ENCODE measurements at places on chromosomes 4 and X. TPM values are rescaled to one million over a fixed set of nuclear protein-coding genes. Genes with fewer than 3 reads are reported as not detected.

DNA sequence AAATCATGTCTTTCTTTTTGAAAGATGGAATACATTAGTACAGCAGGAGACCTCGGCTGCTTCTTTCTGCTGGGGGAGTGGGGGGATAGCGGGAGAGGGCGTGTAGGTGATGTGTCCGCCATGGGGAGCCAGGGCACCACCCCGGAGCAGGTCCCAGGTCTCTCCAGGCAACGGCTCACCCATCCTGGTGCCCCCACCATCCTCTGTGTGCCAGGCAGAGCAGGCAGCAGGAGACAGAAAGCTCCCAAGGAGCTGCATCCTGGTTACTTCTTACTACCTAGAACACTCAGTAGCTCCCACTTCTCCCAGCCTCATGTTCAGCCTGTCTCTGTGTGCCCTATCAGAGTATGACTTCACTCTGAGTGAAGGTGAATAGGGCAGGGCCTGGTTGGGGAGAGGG, 23.6 kb downstream of the TNIP2 start:
- DNase-seq: no peak

- DNase-seq: no peak
These were observed 270.6 kb downstream of the BANK1 start for GRCh38 chr4:102061133-102061532.

GRCh38 chr4:102825261-102826091, 1.9 kb downstream of the UBE2D3 start:
- DNase-seq: peak; percentile 70

DNA sequence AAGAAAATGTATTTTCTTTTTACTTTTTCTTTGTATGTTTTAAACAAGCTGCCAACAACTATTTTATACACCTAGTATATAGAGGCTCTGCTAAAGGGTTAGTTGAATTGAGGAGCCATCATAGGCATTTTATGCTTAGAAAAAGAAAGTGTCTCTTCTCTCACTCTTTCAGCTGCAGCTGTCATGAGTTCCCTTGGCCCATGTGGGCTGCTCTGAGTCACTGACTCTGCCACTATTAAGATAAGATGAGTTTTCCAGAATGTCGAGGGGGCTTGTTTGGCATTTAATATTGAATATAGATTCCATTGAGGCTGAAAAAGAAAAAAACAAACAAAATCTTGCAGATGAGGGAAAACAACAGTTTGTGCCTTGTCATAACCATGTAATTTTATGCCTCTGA, 126.0 kb upstream of the PAQR3 start:
- no peak for DNase-seq

DNA sequence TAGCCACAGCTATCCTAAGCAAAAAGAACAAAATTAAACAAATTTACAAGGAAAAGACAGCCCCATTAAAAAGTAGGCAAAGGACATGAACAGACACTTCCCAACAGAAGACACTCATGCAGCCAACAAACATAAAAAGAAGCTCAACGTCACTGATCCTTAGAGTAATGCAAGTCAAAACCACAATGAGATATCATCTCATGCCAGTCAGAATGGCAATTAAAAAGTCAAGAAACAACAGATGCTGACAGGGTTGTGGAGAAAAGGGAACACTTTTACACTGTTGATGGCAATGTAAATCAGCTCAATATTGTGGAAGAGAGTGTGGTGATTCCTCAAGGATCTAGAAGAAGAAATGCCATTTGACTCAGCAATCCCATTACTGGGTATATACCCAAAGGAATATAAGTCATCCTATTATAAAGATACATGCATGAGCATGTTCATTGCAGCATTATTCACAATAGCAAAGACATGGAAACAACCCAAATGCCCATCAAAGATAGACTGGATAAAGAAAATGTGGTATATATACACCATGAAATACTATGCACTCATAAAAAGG, 163.0 kb upstream of the TET2 start:
- DNase-seq: no peak

GRCh38 chr4:40232610-40233009, 35.8 kb downstream of the RHOH start:
- no peak for DNase-seq

DNA sequence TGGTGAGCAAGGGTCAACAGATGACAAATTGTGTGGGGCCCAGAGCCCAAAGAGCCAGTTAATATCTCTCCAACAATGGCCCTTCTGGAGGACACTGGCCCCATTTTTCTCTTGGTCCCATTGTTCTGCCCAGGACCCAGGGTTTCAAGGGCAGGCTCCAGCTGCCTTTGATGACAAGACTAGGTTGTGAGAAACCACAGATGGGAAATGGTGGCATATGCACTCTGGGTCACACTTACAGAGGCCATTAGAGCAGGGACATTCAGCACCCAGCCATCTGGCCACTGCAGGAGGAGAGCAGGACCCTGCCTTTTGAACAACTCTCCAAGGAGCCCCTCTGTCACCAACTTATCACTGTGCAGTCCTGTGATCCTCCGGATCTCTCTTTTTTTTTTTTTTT, 49.7 kb upstream of the KIAA1210 start:
- DNase-seq: no peak

DNA sequence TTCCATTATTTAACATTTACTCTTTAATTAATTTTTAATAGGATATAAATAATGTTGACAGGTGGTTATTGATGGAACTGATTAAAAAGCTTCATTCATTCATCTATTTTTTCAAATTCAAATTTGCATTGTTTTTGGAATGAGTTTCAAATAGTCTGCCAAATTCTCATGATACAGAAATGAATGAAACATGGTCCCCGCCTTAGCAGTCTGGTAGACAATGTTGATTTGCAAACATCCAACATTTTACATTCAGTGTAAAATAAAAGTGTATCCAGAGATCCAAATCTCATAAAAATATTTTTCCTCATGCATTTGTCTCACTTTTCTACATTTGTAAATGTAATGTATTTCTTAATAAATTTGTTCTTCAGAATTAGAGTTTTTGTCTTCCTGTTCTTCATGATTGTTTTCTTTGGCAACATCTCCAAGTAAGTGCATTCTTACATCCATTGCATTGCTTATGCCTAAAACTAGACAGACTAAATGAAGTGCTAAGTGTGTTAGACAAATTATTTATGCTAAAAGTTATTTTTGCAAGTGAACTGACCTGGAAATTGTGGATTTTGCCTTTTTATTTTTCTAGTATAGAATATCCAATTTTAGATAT, 142.3 kb downstream of the PCDH18 start:
- DNase-seq: peak; percentile 13

- no peak for DNase-seq
These were observed 22.9 kb downstream of the SHROOM3 start for GRCh38 chr4:76457885-76458284.

DNA sequence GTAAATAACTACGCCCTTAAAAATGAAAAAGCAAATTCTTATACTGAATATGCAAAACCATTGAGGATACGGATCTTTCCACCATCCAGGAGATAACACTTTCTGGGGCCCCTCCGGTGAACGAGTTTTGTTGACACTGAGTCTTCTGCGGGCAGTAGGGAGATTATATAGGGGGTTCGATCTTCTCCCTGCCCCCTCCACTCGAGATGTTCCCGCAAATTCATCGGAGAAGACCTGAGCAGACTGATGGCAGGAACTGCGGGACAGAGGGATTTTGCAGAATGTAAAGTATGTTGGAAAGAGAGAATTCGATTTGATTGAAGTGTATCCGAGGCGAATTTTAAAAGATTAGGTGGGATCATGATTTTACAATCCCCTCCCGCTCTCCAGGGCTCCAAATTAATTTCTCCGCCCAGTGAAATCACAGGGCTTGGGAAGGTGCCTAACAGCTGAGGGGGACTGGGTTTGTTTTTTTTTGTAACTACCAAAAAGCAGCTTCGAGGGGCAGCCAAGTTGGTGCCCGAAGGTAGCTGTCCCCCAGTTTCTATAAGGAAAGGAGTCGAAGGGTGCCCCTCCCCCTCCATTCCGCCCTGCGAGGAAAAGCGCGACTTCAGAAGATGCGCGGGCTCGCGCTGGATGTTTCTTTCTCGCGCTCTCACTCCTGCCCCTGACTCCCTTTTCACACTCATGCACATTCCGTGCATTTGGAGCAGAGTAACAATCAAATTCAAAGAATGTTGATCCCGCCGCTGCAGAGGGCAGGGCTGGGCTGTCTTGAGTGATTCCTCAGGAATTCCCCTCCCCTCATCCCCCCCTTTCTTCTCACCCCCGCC, 1.2 kb downstream of the TMEM255A start:
- no peak for DNase-seq

DNA sequence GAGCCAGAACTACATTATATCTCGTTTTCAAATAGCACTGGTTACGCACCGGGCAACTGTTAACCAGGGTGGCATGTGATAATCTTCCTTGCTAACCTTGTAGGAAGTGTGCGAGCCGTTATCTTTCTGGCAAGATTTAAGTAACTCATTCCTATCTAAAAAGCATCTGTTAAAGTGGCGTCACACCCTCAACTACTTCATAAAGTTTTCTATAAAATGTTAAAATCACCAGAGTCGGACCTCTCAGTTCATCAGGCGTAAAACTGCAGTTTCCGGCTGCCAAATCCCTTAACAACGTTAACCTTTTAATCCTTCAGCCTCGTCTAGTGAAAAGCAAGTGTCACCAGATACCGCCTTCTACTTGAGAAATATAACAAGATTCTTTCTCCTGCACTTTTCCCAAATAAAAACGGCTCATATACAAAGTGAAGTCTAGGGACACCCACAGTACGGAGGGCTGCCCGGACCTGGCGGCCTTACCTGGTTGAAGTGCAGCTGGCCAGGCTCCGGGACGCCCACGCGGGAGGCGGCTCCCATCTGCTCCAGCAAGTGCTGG, 1.2 kb downstream of the SLC39A8 start:
- no peak for DNase-seq

- DNase-seq: no peak
These were observed 58.2 kb downstream of the NAA11 start for GRCh38 chr4:79267671-79268070.

GRCh38 chr4:174989791-174990190, 71.6 kb downstream of the ADAM29 start:
- no peak for DNase-seq

DNA sequence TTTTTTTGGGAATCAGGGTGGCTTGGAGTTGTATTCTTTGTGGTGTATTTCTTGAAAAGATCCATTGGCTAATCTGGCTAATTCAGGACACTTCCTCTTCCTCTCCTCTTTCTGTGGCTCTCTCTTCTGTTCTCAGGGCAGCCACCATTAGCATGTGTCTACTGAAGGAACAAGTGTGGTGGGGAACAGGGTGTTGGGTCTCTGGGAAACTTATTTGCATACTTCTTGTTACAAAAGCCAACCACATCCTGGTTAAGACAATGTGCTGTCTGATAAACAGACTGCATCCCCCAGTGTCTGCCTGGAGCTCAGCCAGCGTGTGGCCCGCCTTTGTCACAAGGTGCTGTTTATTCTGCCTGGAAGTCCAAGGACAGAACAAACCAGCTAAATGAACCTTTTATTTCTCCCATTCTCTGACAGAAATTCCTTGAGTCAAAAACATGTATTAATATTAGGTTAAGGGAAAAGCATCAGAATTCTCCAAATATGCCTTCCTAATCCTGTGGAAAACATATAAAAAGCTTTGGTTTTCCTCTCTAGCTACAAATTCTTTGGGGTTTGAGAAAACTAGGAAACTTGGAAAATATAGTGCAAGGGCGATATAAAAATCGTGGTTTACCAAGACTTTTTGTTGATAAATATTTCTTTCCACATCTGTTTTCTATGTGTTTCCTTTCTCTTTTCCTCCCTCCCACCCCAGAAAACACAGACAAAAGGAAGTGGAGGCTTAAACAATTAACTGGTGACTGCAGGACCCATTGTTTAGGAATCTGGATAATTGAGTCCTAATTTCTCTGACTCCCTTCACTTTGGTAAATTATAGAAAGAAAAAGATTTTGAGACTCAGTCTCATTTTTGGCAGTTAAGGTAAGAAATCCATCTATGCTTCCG, 203.6 kb downstream of the SPRY1 start:
- DNase-seq: peak; percentile 94

DNA sequence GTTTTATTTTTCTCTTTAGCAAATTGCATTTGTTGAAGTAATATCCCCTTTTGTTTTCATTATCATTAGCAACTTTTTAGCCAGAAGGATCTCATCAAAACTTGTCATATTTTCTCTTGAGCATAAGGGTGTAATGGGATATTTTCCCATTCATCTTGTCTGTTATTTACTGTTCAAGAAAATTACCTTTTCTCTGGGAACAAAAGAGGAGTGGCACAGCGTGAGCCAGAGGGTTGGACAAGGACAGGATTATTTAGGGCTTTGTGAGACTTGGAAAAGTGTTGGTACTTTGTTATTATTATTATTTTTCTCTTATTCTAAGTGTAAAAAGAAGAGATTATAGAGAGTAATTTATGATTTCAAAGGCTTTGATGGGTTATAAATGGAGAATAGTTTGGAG, 135.9 kb downstream of the PRKX start:
- DNase-seq: no peak

GRCh38 chr4:25770847-25771246, 91.9 kb downstream of the SEL1L3 start:
- no peak for DNase-seq

GRCh38 chr4:108372681-108373080, 203.9 kb upstream of the LEF1 start:
- DNase-seq: no peak

DNA sequence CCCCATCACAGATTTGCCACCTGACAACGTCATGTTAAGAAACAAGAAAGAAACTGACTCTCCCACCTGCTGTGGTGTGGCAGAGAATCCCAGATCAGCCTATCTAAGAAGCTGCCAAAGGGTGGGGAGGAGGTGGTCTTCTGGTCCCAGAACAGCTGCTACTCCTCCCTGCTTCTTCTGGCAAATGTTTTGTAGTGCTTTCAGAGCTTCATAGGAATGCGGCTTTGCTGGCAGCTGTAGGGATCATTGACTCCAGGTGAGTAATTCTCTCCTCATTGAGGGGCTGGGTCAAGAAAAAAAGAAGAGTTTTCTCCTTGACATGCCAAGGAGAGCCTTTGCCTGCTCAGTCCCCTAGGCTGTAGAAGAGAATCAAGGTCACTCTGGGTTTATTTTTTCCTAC, 23.3 kb downstream of the NRK start:
- DNase-seq: no peak

- DNase-seq: no peak
These were observed 184.2 kb downstream of the DHRSX start for GRCh38 chrX:2316534-2316933.

GRCh38 chrX:53494436-53494835, 60.3 kb upstream of the HSD17B10 start:
- no peak for DNase-seq

The P2RY8 gene
- total RNA-seq: not detected

The MID1 gene
- total RNA-seq: 29.8 TPM

The OCRL gene
- 19.7 TPM for total RNA-seq

The ADGRA3 gene
- total RNA-seq: 36.2 TPM

Measured in endothelial cell of umbilical vein (primary cell).